ENCODE measurements at places on chromosomes 5 and 9.

- DNase-seq: no peak
Observed at GRCh38 chr9:2127486-2127885, 112.3 kb downstream of the SMARCA2 start.

DNA sequence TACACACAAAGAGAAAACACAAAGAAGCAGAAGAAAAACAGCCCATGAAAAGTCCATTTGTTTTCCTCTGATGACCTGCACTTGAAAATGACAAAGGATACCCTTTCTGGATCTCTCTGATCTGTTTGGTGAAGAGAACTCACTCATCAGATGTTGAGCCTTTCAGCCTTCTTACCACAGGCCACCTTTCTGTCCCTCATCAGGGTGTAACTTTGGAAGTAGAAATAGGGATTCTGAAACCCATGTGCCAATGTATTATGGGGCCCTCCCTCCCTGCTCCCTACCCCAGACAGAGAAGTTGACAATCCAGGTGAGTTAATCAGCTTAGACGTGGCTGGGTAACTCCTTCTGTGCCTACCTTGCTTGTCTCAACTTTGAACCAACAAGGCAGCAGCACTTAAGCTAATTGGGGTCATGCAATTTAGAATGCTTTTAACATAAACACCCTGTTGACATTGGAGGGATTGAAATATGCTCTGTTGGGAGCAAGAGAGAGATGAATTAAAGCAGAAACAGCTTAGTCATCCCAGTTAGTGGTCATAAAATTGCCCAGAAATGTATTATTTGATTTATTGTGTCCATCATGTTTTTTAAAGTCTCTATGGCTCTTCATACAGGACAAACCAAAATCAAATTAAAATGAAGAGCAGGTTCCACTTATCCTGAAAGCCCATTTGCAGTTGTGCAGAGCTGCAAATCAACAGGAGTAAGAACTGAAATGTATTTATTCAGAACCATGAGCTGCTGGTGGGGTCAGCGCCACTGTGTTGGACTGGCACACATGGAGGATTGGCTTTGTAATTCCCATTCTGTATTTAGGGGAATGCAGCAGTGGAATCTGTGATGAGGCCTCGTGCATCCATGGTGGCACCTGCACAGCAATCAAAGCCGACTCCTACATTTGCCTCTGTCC, 132.0 kb downstream of the LIFR start:
- no peak for DNase-seq

- DNase-seq: no peak
Observed at GRCh38 chr5:180632768-180633167, 16.6 kb downstream of the FLT4 start.

- no peak for DNase-seq
Observed at GRCh38 chr9:122201641-122202040, 27.1 kb downstream of the LHX6 start.

GRCh38 chr9:124551472-124552272, 44.5 kb upstream of the NR5A1 start:
- no peak for DNase-seq

- DNase-seq: no peak
Observed at GRCh38 chr9:36163049-36163785, 6.0 kb upstream of the CCIN start.

DNA sequence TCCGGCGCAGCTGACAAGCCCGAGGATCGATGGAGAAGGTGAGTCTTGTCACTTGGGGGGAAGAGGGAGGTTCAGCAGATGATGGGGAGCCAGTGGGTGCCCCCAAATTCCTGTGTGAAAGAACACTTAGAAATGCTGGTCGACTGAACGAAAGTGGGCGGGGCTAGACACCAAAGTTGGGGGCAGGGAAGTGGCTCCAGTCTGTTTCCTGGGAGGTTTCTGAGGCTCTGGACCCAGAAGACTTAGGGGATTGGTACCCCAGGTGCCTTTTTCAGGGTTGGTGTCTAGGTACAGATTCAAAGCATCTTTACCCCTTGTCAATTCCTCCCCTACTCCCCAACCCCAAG, 278.6 kb downstream of the ZSWIM6 start:
- DNase-seq: no peak

DNA sequence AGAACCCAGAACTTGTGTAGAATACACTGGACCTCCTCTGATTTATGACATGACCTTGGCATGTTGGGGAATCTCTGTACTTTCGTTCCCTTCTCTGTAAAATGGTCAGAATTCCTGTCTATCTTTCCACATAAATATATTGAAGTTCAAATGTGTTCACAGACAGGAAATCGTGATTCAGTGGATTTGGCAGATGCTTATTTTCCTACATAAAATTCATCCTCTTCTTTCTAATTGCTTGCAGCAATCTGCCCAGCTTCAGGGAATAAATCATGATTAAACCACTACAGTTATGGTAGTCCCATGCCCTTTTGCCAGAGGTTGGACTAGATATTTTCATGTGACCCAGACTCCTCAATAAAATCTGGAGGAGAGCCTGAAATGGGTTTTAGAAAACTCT, 52.1 kb upstream of the ARL15 start:
- no peak for DNase-seq

- DNase-seq: no peak
Observed at GRCh38 chr9:18683312-18683711, 209.4 kb downstream of the ADAMTSL1 start.

DNA sequence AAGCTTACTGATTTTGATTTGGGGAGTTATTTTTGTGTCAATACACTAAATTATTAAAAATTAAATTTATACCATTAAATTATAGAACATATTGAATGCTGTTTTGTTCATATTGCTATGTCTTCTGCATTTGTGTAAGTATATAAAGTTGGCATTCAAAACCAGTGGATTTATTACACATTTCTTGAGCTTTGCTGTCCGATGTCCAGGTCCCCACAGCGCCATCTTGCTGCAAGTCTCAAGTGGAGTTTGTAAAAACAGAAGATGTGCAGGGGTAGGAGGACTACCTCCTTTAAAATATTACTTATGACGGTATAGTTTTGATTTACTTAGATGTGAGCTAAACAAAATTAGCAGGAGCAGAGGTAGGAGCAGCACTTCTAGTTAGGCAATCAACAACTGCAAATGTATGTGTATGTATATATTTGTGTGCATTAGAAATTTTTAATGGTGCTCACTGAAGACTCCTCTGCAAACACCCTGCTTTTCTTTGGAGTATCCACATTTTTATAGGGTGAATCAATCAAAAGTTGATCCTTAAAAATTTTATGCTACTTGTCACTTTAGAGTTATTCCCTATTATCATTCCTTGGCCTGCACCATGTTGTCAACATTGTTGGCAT, 37.4 kb downstream of the CPEB4 start:
- no peak for DNase-seq

DNA sequence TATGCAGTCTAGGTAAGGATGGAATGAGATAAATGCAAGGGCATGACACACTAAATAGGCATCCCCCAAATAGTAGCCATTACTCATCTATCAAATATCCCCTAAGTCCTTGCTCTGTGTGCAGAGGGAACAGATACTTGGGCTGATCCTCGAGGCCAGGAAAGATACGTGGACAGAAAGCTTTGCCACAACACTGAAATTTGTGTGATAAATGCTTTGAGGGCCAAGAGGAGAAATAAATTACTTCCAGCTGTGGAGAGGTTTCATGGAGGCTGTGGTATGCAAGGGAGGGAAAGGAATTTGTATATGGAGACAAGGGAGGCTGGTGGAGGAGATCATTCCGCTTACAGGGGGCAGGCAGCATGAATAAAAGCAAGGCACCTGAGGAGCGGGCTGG, 18.5 kb downstream of the ATOX1 start:
- DNase-seq: no peak

GRCh38 chr5:35438786-35439185, 178.9 kb upstream of the SPEF2 start:
- DNase-seq: no peak

DNA sequence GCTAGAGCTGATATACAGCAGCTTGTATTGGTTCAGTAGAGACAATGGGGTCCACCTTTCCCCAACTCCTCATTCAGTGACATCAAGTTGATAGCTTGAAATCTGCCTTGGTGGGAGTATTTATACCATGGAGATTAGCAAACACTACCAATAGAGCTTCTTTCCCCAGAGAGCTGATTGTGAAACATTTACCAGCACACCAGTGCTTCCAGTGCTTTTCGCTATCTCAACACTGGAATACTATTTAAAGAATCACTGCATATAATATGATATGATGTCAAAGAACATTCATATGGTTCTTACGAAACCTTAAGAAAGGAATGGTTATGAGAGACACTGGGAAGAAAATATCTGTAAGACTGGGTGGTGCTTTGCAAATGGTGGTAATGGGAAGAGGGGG, 21.8 kb upstream of the RNF145 start:
- DNase-seq: no peak

DNA sequence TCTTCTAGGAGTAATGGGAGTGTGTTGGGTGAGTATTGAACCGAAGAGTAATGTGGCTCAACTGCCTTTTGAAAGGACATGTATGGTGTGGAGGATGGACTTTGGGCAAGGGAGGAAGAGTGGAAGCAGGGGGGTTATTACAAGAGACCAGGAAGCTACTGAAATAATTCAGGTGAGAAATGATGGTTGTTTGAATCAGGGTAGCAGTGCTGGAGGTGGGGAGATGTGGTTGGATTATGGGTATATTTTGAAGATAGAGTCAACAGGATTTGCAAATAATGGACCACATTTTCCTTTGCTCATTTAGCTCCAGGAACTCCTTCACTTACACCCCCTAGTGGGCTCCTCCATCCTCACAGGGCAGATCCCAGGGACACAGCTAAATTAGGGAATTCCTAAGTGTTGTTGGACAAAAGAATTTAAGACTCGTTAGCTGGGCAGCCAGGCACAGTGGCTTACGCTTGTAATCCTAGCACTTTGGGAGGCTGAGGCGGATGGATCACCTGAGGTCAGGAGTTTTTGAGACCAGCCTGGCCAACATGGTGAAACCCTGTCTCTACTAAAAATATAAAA, 1.2 kb upstream of the SLC4A9 start:
- DNase-seq: no peak

- no peak for DNase-seq
Observed at GRCh38 chr5:68343421-68343826, 127.9 kb downstream of the PIK3R1 start.

DNA sequence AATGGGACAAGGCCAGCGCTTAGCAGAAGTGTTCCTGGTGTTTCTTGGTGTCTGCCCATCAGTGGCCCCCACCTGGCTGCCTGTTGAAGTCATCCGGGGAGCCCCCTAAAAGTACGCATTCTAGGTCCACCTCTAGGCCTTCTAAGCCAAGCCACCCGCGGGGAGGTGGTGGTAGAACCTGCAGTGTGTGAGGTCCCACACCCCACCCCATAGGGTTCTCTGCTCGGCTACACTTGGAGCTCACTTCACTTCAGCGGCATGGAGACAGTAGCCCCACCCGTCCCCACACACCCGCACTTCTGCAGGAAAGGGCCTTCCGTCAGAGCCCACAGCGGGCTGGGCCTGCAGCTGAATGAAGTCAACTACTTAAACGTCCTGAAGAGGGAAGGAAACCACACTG, 29.6 kb upstream of the FCN2 start:
- DNase-seq: no peak

DNA sequence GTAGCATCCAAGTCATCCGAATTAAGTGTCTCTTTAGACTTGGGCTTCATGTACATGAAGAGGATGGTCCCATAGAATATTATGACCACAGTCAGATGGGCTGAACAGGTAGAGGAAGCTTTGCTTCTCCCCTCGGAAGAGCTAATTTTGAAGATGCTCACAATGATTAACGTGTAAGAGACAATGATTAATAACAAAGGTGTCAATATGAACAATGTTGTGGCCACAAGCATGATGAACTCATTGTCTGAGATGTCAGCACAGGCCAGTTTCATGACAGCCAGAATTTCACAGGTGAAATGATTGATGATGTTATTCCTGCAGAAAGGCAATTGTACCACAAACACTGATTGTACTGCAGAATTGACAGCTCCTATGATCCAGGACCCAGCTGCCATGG, 626 bp downstream of the OR13C2 start:
- DNase-seq: no peak

- no peak for DNase-seq
Observed at GRCh38 chr5:140239939-140240700, 62.8 kb downstream of the PFDN1 start.

- DNase-seq: no peak
Observed at GRCh38 chr9:33143241-33143661, 23.9 kb downstream of the B4GALT1 start.

- DNase-seq: no peak
Observed at GRCh38 chr5:6780802-6781391, 67.7 kb downstream of the TENT4A start.

- no peak for DNase-seq
Observed at GRCh38 chr9:35272989-35273388, 111.2 kb downstream of the UNC13B start.

GRCh38 chr5:79685627-79686026, 4.0 kb upstream of the CMYA5 start:
- DNase-seq: no peak

DNA sequence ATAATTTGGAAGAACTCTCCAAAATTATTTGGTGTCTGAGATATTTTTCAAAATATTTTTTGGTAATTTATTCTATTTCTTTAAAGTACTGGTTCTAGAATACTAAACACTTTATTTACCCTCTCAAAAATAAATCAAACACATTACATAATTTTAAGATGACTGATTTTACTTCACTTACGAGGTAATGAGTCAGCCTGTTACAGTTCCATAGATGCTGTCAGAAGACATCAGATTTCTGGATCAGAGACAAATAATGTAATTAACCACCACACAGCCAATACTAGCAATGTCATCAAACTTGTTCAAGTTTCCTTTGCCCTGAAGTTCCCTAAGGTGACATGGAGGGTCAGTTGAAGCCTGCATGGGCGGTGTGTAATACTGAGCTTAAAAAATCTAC, 106.1 kb upstream of the CDH9 start:
- DNase-seq: no peak

All from esophagus squamous epithelium (tissue), 5 donors.